ENCODE measurements at places on chromosomes 1 and 21. TPM values are rescaled to one million over a fixed set of nuclear protein-coding genes. Genes with fewer than 3 reads are reported as not detected.

CREG1 gene
- total RNA-seq, result 28.8 TPM

CD1E gene
- not detected for total RNA-seq

OR2L8 gene
- total RNA-seq, result not detected

MPZ gene
- 0.60 TPM for total RNA-seq

HSD11B1 gene
- total RNA-seq, result not detected

KRTAP10-7 gene
- total RNA-seq, result not detected

SMCP gene
- total RNA-seq, result not detected

LCA5L gene
- total RNA-seq, result 0.22 TPM

AMY1A gene
- total RNA-seq, result not detected

AQP10 gene
- total RNA-seq, result not detected

DRAXIN gene
- total RNA-seq, result 0.22 TPM

RNF186 gene
- total RNA-seq, result not detected

ZNF697 gene
- 13.1 TPM for total RNA-seq

RAB3B gene
- total RNA-seq, result 1.2 TPM
